Stimulated activated CD4-positive, alpha-beta T cell treated with anti-CD3 and anti-CD28 coated beads, Interleukin-1b, Interleukin-23, amount 100 ng/mL, for 4 hours (primary cell): ENCODE measurements at places on chromosomes 6 and 20.

- DNase-seq, result no peak
These were observed 821.3 kb downstream of the TFAP2A start for GRCh38 chr6:9593554-9593953.

- DNase-seq, result no peak
These were observed 515.2 kb upstream of the JARID2 start for GRCh38 chr6:14730654-14731053.

DNA sequence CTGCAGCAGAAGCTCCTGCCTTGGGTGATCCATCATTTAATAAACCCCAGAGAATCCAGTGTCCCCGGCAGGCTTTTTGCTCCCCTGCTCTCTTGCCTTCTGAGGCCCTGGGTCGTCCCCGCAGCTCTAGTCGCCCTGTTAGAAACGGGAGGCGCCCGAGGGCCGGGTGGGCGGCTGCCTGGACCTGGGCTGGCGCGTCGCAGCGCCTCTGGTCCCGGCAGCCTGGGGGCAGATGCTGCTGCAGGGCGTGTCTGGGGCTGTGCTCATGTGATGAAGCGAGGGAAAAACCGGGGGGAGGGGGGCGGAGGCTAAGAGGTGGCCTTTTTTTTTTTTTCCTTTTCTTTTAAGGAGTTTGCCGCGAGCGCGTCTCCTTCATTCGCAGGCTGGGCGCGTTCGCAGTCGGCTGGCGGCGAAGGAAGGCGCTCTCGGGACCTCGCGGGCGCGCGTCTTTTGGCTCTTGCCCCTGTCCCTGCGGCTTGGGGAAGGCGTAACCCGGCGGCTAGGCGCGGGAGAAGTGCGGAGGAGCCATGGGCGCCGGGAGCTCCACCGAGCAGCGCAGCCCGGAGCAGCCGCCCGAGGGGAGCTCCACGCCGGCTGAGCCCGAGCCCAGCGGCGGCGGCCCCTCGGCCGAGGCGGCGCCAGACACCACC lies 394 bp downstream of the AKAP12 start:
- peak; percentile 18 for DNase-seq

GRCh38 chr6:43170417-43170930 lies 595 bp upstream of the SRF start:
- DNase-seq, result no peak

DNA sequence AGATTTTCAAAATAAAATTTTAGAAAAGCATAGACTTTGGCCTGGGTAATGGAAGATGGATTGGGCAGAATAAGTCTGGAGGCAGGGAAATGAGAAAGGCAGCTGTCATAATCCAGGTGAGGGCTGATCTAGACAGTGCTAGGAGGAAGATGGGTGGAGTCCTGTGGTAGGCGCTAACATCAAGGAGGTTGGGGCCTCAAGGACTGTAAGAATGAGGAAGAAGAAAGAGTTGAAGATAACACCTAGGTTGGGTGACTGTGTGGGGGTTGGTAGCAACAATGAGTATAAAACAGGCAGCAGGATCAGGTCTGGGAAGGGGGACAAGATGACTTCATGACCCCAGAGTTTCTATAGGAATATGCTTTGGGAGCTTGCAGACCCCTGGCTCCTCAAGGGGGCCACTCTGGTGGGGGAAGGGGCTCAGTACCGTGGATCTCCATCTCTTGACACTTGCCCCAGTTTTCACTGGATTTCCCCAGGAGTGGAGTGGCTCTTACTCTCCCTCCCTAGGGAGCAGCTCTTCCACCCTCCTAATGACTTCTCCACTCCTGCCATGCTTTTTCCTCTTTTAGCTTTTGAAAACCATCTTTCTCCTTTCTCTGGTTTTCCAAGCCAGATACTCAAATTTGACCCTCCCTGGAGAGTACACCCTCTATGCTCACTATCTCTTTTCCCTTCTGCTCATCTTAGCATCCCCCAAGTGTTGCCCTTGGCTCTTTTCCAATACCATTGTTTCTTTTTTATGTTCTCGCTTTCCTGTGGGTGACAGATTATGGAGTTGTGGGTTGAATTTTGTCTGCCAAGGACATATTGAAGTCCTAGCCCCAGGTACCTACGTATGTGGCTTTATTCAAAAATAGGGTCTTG lies 14.8 kb downstream of the TRIM31 start:
- no peak for DNase-seq

GRCh38 chr20:64161356-64162238 lies 2.7 kb upstream of the MYT1 start:
- DNase-seq, result no peak
